ENCODE measurements at places on chromosomes 7 and 10. TPM values are rescaled to one million over a fixed set of nuclear protein-coding genes. Genes with fewer than 3 reads are reported as not detected.
A peak's percentile ranks its signal among the peaks of the same experiment; 100 is the strongest.

- DNase-seq = peak; percentile 96
Observed at GRCh38 chr10:95601116-95601719, 40.0 kb upstream of the SORBS1 start.

DNA sequence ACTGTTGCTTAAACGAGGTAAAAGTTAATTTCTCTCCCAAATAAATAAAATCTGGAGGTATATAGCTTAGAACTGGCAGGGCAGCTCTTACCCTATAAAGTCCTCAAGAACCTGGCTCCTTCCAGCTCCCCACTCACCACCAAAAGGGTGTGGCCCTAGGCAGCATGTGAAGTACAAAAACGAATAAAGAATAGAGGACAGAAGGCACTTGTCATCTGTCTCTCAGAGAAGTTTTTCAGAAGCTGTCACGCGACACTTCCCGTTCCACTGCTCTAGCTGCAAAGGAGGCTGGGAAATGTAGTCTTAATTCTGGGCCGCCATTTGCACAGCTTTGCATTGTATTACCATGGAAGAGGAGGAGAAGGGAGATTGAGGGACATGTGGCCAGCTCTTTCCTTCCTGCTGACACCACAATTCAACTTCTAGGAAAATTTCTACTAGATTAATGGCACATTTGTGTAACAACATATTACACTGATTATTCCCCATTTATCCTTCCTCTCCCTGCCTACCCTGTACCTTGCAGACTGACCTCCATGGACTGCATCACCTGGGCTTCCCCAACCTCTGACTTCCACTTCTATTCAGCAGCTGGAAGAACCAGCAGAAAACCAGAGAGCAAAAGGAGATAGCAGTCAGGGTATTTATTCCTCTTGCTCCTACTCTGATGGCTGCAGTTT is 62.2 kb downstream of the CCDC71L start:
- peak; percentile 82 for DNase-seq

DNA sequence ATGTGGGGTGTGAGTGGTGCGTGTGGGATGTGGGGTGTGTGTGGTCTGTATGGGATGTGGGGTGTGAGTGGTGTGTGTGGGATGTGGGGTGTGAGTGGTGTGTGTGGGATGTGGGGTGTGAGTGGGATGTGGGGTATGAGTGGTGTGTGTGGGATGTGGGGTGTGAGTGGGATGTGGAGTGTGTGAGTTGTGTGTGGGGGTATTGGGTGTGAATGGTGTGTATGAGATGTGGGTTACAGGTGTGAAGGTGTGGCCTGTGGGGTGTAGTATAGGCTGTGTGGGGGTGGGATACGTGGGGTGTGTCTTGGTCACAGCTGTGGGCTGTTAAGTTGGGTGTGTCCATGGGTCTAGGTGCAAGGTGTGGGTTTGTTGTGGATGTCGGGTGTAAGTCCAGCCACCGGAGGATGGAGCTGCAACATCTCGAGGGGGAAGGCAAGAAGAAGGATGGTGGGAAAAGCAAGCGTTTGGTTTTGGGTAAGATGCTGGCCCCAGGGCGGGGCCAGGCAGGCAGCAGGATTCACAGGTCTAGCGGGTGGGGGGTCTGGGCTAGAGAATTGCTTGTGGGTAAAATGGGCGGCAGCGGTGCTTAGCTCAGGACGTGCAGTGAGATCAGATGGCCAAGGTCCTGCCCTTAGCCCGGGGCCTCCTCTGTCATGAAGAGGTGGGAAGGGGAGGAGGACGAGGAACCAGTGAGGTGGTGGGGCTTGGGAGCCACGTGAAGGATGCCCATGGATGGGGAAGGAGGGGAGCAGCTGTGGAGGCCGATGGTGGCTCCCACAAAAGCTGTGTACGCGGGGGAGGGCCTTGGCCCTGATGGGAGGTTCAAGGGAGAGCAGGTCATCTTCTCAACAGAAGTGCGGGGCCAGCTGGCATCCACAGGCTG is 60.1 kb downstream of the CFAP46 start:
- no peak for DNase-seq

GRCh38 chr10:93431361-93431760 is 50.8 kb downstream of the MYOF start:
- DNase-seq = no peak

Gene RTKN2
- 1.6 TPM for polyA plus RNA-seq

Gene NANOS1
- polyA plus RNA-seq = 2.8 TPM

Gene FAM25G
- not detected for polyA plus RNA-seq

GRCh38 chr10:66755474-66755873 is 170.4 kb upstream of the LRRTM3 start:
- no peak for DNase-seq

- peak; percentile 46 for DNase-seq
Observed at GRCh38 chr10:48307711-48308018, 1.2 kb downstream of the MAPK8 start.

Gene CAMK2G
- polyA plus RNA-seq = 49.5 TPM

Gene RELN
- polyA plus RNA-seq = 35.1 TPM

DNA sequence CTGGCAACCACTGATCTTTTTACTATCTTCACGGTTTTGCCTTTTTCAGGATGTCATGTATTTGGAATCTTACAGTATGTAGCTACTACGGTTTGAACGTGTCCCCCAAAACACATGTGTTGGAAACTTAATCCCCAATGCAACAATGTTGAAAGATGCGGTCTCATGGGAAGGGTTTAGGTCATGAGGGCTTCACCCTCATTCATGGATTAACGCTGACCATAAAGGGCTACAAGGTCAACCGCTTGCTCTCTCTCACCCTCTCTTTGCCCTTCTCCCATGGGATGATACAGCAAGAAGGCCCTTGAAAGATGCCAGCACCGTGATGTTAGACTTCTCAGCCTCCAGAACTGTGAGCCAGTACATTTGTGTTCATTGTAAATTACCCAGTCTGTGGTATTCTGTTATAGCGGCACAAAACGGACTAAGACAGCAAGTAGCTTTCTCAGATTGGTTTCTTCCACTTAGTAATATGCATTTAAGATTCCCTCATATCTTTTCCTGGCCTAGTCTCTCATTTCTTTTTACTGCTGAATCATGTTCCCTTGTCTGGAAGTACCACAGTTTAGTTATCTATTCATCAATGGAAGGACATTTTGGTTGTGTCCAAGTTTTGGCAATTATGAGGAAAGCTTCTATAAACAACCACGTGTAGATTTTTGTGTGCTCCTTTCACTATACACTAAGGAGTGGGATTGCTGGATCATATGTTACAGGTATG is 3.0 kb upstream of the CRYGN start:
- DNase-seq = no peak

- no peak for DNase-seq
Observed at GRCh38 chr7:84191261-84191660, 3.3 kb downstream of the SEMA3A start.

DNA sequence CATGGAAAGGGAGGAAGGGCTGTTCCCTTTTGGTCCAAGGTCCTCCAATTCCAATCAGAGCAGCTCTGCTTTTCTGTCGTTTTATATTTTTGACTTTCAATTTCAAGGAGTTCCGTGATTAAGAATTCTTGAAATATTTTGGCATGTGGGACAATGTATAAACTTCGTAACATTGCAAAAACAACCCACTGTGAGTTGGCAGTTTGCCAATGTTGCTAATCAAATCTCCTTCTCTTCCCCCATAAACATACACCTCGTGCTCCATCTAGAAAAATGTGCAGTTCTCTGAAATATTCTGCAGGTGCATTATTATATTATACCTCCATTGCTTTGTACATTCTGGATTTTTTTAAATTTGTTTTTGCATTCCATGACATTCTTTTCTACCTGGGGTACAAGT is 49.8 kb downstream of the POU6F2 start:
- no peak for DNase-seq

Gene EPHB6
- polyA plus RNA-seq = 74.6 TPM

Gene MMP21
- polyA plus RNA-seq = not detected

DNA sequence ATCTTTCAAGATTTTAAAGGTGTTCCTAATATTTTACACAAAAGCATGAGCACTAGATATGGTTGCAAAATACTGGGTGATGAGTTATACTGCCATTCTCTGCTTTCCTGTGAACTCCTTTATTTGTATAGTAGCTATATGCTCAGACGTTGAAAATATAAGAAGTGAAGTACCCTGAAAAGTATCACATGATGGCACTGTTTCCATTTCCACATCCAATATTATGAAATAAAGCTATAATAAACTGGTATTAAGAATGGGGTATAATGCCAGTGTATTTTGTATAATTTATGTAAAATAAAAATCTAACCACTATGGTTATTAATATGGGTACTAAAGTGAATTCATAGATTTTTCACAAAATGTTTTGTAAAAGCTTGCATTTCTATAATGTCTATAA is 79.6 kb upstream of the FOXP2 start:
- peak; percentile 63 for DNase-seq

DNA sequence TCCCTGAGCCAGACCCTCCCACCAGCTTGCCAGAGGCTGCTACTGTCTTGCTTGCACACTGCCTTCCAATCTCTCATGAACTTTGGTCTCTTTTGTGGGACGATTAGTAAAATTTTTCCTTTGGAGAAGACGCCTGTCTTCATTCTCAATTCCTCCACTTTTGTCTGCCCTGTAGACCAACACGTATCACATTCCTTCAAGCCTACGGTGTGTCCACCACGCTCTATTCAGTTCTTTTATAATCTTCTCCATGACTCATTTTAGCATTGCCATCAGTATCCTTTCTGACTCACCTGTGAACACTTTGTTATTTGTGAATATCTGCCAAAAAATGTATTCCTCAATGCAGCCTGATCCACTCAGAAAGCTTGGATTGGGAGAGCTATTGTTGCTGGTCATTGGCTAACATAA is 1.4 kb downstream of the GIMAP5 start:
- no peak for DNase-seq

Gene CHRM2
- 0.36 TPM for polyA plus RNA-seq

- no peak for DNase-seq
Observed at GRCh38 chr7:127979113-127979727, 52.0 kb downstream of the LRRC4 start.

- no peak for DNase-seq
Observed at GRCh38 chr10:79060641-79061255, 8.0 kb upstream of the ZMIZ1 start.

DNA sequence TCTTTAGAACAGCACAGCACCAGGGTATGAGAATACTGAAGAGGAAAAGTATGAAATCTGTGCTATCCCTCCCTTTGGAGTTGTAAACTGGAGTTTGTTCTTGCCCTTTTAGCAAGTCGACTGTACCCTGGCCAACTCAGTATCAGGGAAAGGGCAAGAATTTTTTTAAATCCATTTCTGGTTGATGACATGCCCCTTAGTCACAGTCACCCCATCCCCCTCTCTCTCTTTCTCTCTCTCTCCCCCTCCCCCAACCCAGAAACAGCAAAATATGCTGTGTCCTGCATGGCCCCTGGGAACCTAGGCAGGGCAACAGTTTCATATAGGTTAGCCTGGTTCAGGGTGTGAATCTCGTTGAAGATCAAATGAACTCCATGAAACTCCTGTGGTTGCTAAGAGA is 177.7 kb upstream of the ADO start:
- no peak for DNase-seq

GRCh38 chr7:127629268-127629854 is 11.4 kb upstream of the PAX4 start:
- DNase-seq = no peak

Gene DGKI
- polyA plus RNA-seq = 2.5 TPM

DNA sequence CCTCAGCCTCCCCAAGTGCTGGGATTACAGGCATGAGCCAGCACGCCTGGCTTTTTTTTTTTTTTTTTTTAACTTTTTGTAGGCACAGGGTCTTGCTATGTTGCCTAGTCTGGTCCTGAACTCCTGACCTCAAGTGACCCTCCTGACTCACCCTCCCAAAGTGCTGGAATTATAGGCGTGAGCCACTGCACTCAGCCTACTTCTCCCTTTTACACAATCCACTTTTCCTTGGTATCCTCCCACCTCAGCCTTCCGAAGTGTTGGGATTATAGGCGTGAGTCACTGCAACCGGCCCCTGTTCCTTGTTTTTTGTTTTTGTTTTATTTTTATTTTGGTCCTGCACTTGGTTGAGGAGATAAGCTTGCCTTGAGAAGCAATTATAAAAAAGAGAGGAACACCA is 75.9 kb upstream of the KMT2C start:
- DNase-seq = no peak

GRCh38 chr10:58644311-58644710 is 131.6 kb downstream of the BICC1 start:
- no peak for DNase-seq

Gene RBM20
- 0.17 TPM for polyA plus RNA-seq

DNA sequence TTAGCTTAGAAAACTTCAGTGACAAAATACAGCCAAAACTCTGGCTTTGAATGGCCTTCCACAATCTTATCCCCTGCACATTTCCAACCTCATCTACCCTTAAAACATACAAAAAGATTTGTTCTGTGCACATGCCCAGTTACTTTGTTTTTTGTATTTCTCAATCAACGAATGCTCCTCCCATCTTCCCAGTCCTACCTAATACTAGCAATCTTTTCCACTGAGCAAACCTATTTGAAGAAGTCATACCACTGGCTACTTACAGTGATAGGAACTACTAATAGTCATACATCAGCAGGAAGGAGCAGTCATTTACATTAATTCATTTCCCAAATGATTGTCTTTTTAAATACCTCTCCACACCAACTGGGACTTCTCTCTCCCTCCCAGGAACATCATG is 2.5 kb downstream of the USP54 start:
- no peak for DNase-seq

DNA sequence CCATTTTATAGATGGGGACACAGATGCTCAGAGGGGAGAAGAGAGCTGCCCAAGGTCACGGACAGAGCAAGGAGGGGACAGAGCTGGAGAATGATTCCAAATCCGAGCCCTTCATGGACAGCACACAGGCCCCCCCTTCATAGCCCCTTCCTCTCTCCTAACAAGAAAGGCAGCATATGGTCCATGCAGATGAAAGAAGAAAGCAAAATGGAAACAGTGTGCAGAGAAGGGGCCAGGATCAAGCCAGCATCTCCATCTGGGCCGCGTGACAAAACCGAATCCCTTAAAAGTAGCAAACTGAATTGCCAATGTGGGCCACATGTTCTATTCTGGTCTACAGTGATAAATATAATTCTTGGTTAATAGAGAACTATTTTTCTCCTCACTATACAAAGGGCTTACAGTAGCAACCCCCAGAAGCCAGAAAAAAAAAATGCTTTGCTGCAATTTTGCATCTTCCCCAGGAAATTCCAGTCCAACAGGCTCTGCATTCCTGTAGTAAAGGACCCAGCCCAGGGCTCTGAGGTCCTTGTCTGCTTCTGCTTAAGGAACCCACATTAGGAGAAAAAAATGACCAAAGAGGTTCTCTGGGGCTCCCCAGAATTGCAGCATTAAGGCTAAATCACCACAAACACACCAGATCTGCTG is 7.8 kb downstream of the CPXM2 start:
- peak; percentile 72 for DNase-seq

- DNase-seq = peak; percentile 51
Observed at GRCh38 chr7:41886262-41886900, 183.5 kb upstream of the INHBA start.

DNA sequence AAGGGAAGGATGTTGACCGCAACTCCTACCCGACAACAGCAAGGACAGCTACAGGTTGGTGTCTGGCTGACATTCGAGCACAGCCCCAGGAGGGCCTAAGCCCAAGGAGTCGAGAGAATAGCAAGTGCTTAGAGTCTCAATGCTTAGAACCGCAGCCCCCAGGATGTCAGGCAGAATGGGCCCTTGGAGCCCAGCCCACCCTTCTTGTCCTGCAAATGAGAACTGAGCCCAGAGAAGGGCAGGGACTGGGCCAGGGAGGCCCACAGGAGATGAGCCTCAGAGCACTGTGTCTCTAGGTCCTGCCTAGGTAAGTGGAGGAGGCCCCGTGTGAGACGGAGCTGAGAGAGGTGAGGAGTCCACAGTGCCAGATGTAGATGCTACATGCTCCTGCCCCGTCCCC is 173.3 kb upstream of the ZMIZ1 start:
- DNase-seq = no peak
